ENCODE measurements at places on chromosomes 3 and 15. TPM values are rescaled to one million over a fixed set of nuclear protein-coding genes. Genes with fewer than 3 reads are reported as not detected.

Gene AAGAB
- 50.4 TPM for total RNA-seq

GRCh38 chr3:95289295-95289694, 1226.4 kb downstream of the NSUN3 start:
- no peaks in the 10 kb centered on the region for H3K4me1 ChIP-seq
- H3K4me3 ChIP-seq, result no peak overlapping the region
- H3K27ac ChIP-seq, result no peak overlapping the region
- no peak for DNase-seq

Gene HMCES
- 50.1 TPM for total RNA-seq

Gene NPAP1
- not detected for total RNA-seq

DNA sequence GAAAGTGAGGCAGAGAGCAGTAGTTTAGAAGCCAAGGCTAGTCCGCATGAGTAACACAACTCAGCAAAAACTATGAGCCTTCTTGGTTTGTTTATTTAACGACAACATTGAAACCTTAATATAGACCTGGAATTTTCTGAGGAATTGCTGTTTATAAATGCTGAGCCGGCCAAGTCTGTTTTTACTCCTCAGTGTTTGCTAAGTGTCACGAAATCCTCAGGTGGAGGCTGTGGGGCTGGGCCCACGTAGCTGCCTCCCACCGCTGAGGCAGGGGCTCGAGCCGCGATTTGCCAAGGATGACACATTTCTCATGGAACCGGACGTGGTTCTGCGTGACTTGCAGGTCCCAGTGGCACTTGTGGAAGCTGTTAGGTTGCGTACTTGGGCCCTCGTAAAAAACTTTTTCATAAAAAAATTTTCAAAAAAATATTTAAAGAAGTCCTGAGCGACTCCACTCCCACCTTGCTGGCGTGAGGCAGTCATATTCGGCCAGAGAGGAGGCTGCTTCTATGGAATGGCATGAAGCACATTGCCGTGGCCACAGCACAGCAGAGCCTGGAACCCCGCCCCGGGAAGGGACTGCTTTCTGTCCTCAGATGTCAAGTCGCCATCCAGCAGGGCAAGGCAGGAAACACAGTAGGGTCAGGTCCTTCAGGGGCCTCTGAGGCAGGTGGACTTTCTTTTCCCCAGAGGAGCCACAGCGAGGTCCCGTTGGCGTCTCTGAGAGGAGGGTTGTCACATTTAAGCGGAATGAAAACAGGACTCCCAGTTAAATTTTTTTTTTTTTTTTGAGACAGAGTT, 64.8 kb upstream of the PCSK6 start:
- no peak overlapping the region for H3K4me3 ChIP-seq
- peaks cover 4% of the 10 kb centered on the region for H3K27me3 ChIP-seq

DNA sequence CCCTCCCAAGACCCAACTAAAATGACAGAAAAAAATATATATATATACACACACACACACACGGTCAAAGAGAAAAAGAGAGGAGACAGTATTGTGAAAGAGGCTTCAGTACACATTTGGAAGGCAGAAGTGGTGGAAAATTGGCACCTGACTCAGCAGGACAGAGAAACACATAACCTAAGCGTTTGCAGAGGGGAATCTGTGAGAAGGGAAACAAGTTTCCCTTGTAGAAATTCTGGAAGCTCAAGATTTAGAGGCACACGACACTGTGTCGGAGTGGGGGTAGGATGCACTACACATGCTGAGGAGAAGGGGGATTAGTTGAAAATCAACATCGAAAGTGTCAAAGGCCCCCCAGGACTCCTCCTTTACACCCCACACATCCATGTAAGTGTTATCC, 53.1 kb downstream of the PAK2 start:
- DNase-seq, result no peak
- H3K4me1 ChIP-seq, result peaks cover 2% of the 10 kb centered on the region
- peaks cover 79% of the 10 kb centered on the region for H3K36me3 ChIP-seq
- H3K27ac ChIP-seq, result no peak overlapping the region

GRCh38 chr3:86989611-86990010, 1.3 kb downstream of the VGLL3 start:
- no peak overlapping the region for H3K4me3 ChIP-seq
- DNase-seq, result no peak
- H3K27me3 ChIP-seq, result peaks cover 21% of the 10 kb centered on the region
- peaks cover 2% of the 10 kb centered on the region for H3K4me1 ChIP-seq

- no peaks in the 10 kb centered on the region for H3K4me1 ChIP-seq
- no peak for DNase-seq
- H3K27ac ChIP-seq, result no peak overlapping the region
These were observed 71.1 kb downstream of the ALDH1A2 start for GRCh38 chr15:57994221-57995049.
